ENCODE measurements at places on chromosomes 5 and 9.
A peak's percentile ranks its signal among the peaks of the same experiment; 100 is the strongest.

DNA sequence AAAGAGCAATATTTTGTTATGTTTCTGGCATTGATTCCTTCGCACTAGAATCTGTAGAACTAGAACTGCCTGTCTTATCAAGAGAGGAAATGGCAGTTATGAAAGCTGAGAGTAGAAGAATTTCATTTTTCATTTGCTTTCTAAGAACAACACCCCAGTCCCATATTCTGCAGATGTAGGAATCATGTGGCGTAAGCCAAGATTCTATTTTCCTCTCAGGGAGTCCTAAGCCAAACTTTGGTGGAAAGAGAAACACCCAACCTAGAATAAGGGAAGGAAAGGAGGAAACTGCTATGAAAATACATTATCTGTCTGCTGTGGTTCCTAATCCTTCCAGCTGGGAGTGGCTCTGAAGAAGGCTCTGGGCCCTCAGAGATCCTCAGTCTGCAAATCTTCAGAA, 1176.9 kb upstream of the C9orf72 start:
- no peak for DNase-seq

GRCh38 chr5:125486634-125487033, 740.2 kb upstream of the ZNF608 start:
- DNase-seq = no peak

DNA sequence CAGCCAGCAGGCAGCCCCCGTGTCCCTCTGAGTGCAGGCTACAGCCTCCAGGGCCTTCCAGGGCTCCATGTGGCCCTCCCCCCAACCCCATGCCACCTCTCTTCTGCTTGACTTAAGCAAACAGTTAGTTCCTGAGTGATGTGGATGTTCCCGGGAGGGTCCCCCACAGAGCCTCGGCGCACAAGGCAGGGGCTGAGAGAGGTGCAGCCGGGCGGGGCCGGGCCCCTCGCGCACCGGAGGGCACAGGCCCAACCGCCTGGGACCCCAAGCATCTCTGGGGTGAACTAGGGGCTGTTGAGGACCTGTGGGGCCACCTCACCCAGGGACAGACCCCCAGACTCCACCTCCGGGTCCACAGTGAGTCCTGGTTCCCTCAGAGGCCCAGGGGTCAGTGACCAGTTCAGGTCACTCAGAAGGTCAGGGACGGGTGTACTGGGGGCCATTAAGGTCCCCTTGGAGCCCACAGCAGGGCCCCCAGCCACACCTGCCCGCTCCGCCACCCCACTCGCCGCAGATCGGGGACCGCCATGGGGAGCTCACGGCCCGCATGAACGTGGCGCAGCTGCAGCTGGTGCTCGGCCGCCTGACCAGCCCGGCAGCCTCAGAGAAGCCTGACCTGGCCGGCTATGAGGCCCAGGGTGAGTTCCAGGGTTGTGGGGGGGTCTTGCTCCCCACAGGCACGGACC, 13.2 kb downstream of the GPSM1 start:
- no peak for DNase-seq

DNA sequence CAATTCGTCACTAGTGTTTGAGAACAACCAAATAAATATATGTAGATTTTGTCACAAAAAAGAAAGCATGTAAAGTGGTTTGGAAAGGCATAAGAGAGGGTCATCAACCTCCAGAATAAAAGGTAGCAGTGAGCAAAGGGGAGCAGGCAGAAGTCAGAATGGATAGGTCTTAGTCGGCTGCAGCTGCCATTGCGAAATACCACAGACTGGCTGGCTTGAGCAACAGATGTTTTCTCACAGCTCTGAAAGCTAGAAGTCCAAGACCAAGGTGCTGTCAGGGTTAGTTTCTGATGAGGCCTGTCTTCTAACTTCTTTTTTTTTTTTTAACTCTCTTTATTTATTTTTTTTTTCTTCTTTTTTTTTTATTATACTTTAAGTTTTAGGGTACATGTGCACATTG, 208.1 kb upstream of the PIK3R1 start:
- peak; percentile 84 for DNase-seq

DNA sequence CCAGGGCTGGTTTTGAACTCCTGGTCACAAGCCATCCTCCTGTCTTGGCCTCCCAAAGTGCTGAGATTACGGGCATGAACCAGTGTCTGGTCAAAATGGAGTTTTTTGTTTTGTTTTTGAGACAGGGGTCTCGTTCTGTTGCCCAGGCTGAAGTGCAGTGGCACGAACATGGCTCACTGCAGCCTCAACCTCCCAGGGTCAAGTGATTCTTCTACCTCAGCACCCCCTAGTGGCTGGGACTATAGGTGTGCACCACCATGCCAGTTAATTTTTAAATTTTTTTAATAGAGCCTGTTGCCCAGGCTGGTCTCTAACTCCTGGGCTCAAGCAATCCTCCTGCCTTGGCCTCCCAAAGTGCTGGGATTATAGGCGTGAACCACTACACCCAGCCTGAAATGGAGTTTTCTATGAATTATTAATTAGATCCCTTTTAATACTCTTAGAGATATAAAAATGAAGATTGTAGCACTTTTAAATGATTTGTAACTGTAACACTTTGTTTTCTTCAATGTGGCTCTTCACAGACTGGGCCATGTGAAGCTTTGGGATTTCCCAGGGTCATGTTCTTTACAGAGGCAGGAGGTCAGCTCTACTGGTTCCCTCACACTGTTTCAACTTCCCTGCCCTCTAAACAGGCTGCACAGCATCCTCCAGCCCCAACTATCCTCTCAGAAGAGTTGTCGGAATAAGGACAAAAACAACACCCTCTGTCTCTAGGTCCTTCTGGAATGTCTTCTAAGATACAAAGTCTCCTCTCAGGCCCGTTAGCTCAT, 32.7 kb upstream of the SPARC start:
- peak; percentile 53 for DNase-seq

- no peak for DNase-seq
These were observed 6.4 kb upstream of the SLC2A8 start for GRCh38 chr9:127390563-127390962.

DNA sequence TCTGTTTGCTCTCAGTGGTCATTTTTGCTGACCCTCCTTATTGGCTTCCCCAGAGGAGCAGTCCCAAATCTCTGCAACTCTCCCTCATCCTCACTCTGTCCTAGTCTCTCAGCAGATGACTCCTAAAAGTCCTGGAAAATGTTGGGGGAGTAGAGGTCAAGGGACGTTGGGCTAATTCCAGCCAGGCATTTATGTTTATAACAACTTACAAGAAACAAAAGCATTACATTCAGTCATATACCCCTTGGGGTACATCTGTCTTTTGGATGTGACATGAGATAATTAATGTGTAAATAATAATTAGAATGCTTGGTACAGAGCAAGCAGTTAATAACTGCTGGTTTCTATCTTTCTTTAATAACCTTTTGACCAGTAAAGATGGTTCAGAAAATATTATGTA, 176.2 kb downstream of the YTHDC2 start:
- DNase-seq = no peak

DNA sequence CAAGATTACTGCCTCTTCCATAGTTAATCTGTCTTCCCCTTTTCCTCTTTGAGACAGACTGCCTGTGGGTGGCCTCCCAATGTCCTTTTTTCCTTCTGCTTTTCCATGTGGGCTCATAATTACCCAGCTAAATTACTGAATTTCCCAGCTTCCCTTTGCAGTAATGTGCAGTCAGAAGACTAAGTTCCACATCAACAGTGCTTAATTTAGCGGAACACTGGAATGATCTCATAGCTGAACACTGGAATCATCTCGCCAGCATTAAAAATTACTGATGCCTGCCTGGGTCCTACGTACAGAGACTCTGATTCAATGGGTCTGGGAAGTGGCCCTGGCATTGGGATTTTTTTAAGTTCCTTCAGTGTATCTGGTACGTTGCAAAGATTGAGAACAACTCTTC, 84.3 kb downstream of the DNAH5 start:
- no peak for DNase-seq

DNA sequence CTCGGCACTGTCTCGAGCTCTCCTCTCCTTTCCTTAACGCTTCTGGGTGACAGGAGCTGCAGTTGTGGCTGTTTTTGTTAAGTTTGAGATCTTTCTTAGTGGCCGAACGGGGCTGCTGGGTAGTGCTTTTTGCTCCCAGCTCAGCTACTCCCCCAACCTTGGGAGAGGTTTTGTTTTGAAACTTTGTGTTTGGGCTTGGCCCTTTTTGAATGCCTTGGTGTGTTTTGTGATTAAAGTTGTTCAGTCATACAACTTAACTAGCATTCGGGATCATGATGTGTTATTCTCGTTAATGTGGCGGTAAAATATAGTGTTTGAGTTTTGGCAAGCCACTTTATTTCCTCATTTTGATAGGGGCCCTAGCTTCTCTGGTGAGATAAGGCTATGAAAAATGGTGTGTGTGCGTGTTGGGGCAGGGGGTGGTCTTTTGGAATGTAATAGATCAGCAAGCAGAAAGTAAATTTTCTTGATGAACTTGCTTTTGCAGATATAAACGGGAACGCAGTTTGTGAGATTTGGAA, 1.1 kb downstream of the KDM3B start:
- DNase-seq = no peak

- DNase-seq = peak; percentile 1
These were observed 26.8 kb downstream of the FAM81B start for GRCh38 chr5:95417971-95418370.

DNA sequence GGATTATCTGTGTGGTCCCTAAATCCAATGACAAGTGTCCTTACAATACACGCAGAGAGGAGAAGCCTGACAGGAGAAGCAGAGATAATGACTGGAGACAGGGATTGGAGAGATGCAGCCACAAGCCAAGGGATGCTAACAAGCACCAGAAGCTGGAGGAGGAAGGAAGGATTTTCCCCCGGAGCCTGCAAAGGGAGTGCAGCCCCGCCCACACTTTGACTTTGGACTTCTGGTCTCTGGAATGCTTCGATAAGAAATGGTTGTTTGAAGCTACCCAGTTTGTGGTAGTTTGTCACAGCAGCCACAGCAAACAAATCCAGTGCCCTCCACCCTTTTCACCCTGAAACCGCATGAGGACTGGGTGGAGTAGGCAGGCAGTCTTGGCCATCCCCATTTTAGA, 77.2 kb upstream of the BOD1 start:
- no peak for DNase-seq

- DNase-seq = peak; percentile 66
These were observed 29.8 kb upstream of the ALDOB start for GRCh38 chr9:101465326-101465915.

DNA sequence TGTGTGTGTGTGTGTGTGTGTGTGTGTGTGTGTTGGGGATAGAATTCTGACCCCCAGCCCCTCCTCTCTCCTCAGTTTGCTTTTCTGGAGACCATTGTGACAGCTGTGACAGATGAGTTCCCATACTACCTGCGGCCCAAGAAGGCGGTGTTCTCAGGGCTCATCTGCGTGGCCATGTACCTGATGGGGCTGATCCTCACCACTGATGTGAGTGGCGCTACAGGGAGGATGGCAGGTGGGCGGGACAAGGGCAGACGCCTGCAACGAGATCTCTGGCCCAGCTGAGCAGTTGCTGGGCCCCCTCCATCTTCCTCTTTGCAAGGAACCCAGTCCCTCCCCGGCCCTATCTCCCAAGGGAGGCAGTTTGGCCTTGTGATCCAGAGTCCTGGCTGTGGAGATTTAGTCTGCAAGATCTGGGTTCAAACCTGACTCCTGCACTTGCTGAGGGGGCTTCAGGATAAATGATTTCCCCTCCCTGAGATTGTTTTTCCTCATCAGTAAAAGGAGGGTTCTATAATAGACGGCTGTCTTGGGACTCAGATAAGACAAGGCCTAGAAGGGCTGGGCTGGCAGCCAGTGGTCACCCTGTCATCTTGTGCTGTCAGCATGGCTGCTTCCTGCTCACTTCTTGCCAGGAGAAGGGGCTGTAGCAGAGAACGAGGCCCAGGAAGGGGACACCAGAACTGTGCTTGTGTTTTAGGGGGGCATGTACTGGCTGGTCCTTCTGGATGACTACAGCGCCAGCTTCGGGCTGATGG, 14.1 kb downstream of the SLC6A7 start:
- peak; percentile 37 for DNase-seq

DNA sequence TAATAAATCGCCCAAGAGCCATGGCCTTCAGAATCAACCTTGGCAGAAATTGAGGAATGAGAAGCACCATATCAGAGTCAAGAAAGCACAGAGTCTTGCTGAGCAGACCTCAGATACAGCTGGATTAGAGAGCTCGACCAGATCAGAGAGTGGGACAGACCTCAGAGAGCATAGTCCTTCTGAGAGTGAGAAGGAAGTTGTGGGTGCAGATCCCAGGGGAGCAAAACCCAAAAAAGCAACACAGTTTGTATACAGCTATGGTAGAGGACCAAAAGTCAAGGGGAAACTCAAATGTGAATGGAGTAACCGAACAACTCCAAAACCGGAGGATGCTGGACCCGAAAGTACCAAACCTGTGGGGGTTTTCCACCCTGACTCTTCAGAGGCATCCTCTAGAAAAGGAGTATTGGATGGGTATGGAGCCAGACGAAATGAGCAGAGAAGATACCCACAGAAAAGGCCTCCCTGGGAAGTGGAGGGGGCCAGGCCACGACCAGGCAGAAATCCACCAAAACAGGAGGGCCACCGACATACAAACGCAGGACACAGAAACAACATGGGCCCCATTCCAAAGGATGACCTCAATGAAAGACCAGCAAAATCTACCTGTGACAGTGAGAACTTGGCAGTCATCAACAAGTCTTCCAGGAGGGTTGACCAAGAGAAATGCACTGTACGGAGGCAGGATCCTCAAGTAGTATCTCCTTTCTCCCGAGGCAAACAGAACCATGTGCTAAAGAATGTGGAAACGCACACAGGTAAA, 4.5 kb downstream of the NFX1 start:
- DNase-seq = peak; percentile 75

- peak; percentile 42 for DNase-seq
These were observed 1.4 kb downstream of the ZFR start for GRCh38 chr5:32443145-32443540.

- DNase-seq = no peak
These were observed 3.5 kb downstream of the PAIP1 start for GRCh38 chr5:43553381-43553780.

DNA sequence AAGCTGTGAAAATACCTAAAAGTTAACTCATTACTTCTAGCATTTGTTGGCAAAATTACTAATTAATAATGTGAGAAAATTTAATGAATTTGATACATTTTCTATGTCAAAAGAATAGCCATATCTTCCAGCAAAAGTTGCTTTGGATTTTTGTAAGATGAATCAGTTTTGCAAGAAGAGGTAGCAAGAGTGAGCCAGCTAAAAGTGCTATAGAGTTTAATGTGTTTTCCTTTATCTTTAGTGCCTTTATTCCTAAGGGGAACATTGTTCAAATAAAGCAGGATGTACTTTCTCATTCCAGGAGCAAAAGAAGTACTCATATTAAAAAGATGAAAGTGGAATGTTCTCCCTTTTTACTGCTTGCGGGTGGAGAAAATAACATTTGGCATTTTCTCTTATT, 622.2 kb downstream of the ANXA1 start:
- no peak for DNase-seq

DNA sequence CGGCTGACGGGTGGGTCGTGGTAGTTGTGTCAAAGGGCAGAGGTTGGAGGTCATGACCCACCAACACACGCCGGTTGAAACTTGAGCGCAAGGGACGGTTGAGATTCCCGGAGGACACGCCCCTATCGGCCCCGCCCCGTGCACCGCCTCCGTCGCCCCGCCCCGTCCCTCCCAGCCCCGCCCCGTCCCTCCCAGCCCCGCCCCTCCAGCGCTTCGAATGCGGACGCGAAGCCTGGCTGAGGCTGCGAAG, 226 bp upstream of the RANBP17 start:
- no peak for DNase-seq

GRCh38 chr5:178232920-178233429, 373 bp upstream of the PHYKPL start:
- no peak for DNase-seq

Data from NB4 (cell line).